RWPE2 (cell line): ENCODE measurements at places on chromosomes 7 and 10.

DNA sequence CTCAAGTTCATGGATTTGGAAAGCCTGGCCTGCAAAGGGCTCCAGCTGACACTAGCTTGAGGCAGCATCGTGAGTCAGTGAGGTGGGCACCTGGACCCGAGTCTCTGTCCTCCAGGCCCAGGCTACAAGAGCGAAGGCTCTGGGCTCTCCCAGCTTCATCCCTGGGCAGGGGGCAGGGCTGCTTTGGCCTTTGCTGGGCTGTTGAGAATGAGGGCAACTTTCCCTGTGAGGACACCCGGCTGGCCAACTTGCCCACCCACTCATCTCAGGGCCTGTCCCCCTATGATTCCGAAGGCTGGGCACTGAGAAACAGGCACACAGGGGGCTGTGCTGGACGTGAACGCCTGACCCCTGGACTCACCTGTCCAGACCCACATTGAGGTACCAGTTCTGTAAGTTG is 24.4 kb downstream of the LDB3 start:
- no peak for DNase-seq

- no peak for DNase-seq
Observed at GRCh38 chr10:72277340-72277995, 3.7 kb downstream of the DDIT4 start.

DNA sequence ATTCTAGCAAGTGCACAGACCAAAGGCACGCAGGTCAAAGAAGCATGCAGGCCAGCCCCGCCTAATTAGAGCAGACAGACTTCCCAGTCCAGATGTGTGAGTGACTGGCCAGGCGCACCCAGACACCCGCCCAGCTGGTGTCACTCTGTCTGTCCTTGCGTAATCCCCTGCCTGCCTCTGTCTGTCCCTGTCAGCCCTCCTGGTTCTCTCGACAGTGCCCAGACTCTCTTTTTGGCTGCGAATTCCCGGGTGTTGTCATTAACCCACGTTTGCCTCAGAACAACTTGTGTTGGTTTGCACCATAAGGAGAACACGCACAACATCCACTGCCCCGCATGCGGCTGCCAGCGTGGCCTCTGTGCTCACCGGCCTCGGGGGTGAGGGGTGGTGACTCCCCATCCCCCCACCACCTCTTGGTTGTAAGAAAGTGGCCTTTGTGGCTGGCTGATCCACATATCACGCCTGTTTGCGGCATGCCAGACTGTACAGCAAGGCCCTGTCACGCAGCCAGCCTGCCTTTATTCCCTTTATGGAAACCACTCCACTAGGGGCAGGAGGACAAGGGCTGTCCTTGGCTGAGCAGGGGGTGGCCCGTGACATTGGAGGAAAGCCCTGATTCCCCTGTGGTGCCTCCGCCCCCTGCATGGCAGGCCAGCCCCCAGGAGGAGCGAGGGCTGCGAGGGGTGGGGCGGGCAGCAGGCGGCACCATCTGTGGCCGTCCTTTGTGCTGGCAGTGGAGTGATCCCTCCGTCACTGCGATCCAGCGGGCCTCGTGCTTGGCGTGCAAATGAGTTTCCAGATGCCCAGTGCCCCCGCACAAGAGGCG is 72.8 kb upstream of the PPIF start:
- no peak for DNase-seq

- no peak for DNase-seq
Observed at GRCh38 chr7:34780546-34780945, 122.5 kb downstream of the NPSR1 start.

DNA sequence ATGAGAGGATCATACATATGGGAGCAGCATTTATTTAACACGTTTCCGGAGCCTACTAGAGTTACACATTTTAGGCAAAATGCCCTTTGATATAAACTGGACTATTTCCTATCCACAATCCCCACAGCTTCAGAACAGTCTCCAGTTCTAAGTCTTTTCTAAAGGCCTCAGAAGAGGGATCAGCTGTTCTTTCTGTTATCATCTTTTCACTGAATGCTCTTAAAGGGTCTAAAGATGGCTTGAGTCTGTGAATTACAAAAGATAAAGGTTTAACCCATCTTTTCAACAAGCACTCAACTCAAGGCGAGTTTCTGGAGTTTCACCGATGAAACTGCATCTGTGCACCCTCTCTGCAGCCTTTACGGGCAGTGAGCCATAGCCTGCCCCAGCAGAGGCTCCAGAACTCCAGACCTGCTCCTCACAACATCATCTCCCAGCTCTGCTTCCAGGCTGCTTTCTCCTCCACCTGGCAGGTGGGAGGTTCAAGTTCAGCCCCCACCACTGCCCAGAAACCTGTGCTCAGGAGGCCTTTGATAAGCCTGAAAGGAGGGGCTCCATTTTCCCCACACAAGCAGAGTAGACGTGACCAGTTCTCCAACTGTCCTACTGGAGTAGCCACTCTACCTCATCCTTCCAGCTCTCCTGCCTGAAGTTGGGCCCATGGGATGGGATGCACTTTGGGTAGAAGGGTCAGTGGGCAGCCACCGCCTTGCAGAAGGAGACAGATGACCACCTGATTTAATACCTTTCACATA is 53.4 kb downstream of the HSPA12A start:
- no peak for DNase-seq

- no peak for DNase-seq
Observed at GRCh38 chr10:70621503-70622078, 19.1 kb upstream of the PRF1 start.

DNA sequence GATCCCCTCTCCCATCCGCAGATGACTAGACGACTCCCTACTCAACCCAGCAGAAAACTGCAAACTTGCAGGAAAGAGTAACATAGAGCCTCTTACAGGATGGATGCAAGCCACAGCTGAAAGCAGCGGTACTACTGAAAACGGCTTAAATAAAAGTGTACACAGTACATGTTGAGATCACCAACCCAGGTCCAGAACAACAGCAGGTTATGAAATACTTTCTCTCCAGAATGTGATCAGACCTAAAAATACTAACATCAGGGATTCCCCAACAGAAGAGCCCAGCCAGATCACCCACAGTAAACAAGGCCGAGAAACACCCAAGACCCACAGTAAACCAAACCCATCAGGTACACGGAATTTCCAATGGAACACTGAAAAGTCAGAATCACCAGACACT is 13.2 kb downstream of the ATE1 start:
- DNase-seq, result no peak

GRCh38 chr7:158247758-158248487 is 339.7 kb downstream of the PTPRN2 start:
- DNase-seq, result no peak

GRCh38 chr10:27819781-27820531 is 74.3 kb upstream of the MKX start:
- DNase-seq, result no peak
